ENCODE measurements at places on chromosomes 2 and 18.

GRCh38 chr18:49564518-49564834, 2.6 kb downstream of the LIPG start:
- DNase-seq: no peak

- peak; percentile 64 for DNase-seq
These were observed 4.5 kb downstream of the RHOB start for GRCh38 chr2:20451341-20451740.

DNA sequence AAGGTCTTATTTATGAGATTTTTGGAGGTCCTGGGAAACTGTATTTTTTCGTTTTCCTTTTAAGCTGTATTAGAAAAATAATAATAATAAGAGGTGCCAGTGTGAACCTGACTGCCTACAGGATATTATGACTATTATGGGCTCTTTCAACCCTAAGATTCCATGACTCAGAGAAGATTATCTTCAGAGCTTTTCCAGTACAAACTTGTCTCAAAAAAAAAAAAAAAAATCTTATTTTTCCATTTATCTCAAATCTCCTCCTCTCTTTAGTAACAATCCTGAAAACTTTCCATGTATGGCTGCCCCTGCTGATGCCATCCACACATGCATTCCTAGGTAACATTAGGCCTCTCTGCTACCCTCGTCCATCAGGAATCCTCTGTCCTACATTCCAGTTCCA, 36.7 kb upstream of the RPE start:
- no peak for DNase-seq

DNA sequence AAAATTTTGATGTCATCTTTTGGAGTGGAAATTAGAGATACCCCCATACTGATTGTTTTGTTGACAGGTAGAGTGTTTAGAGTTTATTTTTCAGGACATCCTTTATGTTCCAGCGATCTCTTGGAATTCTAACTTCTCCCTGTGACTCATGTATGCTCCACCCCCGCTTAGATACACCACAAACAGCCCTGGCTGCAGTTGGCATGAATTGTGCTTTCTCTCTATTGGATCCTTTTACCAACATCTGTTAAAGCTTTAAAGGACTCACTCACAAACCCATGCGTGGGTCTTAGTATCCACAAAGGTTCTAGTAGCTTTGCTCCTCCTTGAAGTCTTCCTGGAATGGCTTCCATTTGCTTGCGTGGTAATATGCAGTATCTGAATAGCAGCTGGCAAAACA, 409.5 kb upstream of the POU3F3 start:
- peak; percentile 30 for DNase-seq

DNA sequence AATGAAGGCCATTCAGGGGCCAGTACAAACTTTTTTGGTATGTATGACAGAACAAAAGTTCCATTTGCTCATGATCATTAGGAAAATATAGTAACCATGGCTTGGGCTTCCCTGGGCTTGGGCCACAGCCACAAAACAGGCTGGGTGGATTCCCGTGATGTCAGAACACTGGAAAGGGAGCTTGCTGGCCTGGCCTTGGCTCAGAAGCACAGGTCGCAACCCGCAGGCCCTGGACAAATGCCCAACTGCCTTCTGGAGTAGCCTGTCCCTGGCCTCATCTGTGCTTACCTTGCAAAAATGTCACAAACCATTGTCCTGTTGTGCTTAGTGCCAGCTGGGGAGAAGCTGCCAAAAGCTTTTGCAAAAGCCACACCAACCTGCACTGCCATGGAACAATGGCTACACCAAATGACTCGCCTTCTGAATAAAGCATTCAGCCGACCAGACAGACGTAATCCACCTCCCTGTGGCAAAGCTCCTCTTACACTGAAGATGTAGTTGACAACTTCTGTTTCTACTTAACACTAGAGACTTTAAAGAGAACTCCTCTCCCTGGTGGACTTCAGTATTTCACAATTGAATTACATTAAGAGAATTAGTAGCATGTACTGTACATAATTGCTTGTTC, 125.5 kb downstream of the ANKRD44 start:
- DNase-seq: no peak

DNA sequence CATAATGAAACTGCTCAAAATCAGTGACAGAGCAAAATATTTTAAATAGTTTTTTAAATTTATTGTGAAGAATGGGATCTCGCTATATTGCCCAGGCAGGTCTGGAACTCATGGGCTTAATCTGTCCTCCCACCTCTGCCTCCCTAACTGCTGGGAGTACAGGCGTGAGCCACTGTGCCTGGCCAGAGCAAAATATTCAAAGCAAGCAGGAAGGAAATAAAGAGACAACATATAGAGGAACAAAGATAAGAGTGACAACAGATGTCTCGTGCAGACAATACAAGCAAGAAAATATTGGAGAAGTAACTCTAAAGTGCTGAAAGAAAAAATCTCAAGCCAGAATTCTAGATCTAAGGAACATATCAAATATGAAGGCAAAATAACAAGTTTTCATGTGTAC, 5.0 kb upstream of the SCLY start:
- DNase-seq: no peak

GRCh38 chr2:205806143-205806905, 124.0 kb downstream of the NRP2 start:
- DNase-seq: no peak

DNA sequence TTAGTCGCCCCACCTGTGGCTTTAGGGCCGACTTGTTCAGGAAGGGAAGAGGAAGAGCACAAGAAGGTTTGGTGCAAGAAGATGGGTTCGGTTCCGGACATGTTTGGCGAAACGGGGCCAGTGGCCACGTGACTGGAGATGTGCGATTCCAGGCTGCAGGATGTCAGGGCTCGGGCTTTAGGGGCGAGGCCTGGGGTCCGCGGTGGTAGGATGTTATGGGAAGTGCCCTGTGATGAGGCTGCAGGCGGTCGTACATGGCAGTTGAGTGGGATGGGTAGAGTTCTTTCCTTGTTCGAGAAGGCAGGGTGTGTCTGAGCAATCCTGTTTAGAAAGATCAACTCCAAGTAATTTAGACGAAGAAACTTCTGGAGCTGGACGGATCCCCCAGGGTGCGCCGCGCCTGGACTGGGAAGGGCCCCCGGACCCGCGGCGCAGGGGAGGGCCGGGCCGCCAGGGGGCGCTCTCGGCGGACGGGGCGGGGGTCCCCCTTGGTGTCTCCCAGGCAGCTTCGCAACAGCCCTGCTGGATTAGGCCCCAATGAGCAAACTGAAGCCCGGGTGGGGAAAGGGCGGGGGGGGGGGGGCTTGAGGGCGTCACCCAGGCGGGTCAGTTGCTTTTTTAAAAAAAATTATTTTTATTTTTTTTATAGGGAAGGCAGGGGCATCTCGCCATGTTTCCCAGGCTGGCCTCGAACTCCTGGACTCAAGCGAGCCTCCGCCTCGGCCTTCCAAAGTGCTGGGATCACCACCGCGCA, 17.2 kb upstream of the SDC1 start:
- no peak for DNase-seq

- DNase-seq: no peak
These were observed 63.3 kb downstream of the FAM228A start for GRCh38 chr2:24238158-24238557.

- DNase-seq: no peak
These were observed 84.2 kb downstream of the MALT1 start for GRCh38 chr18:58755304-58756010.

DNA sequence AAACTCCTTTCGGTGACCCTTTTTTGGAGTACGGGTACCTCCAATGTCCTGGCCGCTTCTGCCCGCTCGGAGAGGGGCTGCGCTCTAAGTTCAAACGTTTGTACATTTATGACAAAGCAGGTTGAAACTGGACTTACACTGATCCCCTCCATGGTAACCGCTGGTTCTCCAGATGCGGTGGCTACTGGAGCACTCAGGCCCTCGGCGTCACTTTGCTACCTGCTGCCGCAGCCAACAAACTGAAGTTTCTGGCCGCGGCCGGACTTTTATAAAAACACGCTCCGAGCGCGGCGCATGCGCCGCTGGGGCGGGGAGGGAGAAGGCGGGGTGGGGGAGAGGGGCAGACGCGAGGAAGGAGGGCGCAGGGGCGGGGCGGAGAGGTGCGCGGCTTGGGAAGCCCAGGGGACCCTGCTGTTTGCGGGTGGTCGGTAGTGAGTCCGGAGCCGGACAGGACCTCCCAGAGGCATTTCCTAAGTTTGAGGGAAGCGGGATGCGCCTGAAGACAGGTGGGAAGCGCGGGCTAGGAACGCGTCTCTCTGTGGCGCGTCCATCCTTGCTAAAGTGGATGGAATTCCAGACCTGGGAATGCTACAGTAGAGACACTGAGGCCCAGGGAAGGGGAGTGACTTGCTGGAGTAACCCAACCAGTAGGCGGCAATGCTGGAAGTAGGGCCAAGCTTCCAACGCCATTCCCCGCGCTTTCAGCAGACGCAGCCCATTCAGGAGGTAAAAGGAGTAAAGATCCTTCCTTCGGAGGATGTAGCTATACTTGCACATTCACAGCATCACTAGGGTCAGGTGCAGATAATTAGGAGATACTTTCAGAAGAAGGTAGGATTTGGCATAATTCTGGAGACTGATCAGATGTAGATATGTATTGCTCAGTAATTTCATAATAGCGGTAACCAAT, at the start of gene CXCR4:
Gene CXCR4 (minus strand): TSS at position 241 of the 910 bp plus-strand sequence. CDS start 89 bp downstream, at position 152.
- no peak for DNase-seq

DNA sequence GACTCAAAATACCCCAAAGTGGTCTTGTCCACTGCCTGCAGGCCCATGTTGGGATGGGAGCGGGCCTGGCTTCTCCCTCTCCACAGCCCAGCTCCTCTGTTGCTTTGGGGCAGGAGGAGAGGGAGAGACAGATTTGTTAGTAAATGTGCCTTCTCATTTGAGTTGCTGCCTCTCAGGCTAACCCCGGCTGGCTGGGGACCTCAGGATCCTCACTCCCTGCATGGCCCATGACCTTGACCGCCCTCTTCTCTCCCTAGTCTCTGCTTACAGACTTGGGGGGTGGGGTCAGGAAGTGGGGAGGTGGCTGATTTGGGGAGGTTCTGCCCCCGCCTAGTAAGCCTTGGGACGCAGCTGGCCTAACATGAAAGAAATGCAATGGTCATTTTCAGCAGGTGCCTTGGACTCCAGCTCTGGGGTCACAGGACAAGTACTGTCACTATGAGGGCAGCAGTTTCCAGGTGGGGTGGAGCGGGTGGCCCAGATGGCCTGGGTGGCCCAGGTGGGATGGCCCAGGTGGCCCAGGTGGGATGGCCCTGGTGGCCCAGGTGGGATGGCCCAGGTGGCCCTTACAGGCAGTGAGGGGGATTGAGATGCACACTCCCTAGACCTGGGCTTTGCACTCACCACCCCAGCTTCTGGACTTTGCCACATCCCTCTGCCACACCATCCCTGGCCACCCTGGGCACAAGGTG, 24.1 kb downstream of the HJURP start:
- DNase-seq: no peak

GRCh38 chr2:70861777-70862625, 26.4 kb upstream of the CD207 start:
- DNase-seq: peak; percentile 70

- no peak for DNase-seq
These were observed 47.5 kb downstream of the GALNT3 start for GRCh38 chr2:165746501-165746900.

- peak; percentile 57 for DNase-seq
These were observed 40.5 kb downstream of the IRS1 start for GRCh38 chr2:226758921-226759640.

- peak; percentile 80 for DNase-seq
These were observed 129.8 kb upstream of the CAB39 start for GRCh38 chr2:230582851-230583283.

GRCh38 chr18:75496151-75496550, 68.6 kb upstream of the SMIM21 start:
- DNase-seq: no peak

- DNase-seq: no peak
These were observed 200.5 kb downstream of the EXOC6B start for GRCh38 chr2:72625366-72625765.

Data from fibroblast of skin of back (primary cell).